Neural progenitor cell (in vitro differentiated cells): ENCODE measurements at places on chromosomes 7 and 10. TPM values are rescaled to one million over a fixed set of nuclear protein-coding genes. Genes with fewer than 3 reads are reported as not detected.

Gene PDE1C
- total RNA-seq: 0.54 and 0.56 TPM in 2 replicates

DNA sequence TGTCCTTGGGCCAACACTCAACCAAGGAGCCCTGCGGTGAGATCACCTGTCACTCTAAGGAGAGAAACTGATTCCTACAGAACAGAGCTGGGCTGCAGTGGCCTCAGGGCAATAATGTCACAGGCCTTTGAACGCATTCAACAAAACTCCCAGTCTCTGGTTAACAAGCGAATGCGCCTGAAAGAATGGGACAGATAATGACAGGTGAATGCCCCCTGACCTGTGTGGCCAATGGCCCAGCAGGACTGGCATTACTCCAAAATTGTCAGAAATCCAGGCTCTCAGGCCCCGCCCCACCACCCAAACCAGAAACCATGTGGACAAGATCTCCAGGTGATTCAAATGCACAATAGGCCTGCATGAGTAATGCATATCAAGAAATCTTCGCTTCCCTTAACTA lies 277.7 kb upstream of the KLF6 start:
- H3K4me1 ChIP-seq: no peaks in the 10 kb centered on the region
- DNase-seq: no peak
- no peak overlapping the region for H3K4me3 ChIP-seq
- H3K36me3 ChIP-seq: no peaks in the 10 kb centered on the region

DNA sequence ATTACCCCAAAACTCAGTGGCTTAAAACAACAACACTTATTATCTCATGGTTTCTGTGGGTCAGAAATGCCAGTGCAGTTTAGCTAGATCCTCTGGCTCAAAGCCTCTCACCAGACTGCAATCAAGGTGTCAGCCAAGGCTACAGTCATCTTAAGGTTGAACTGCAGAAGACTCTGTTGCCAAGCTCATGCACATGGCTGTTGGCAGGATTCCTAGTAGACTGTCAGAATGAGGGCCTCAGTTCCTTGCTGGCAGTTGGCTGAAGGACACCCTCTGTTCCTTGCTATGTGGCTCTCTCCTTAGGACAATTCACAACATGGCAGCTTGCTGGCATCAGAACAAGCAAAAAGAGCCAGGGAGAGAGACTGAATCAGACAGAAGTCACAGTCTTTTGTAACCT lies 34.7 kb downstream of the TOMM7 start:
- no peak overlapping the region for H3K27ac ChIP-seq
- H3K27me3 ChIP-seq: no peaks in the 10 kb centered on the region
- H3K4me1 ChIP-seq: peaks cover 12% of the 10 kb centered on the region
- H3K4me3 ChIP-seq: no peak overlapping the region
- no peaks in the 10 kb centered on the region for H3K36me3 ChIP-seq

GRCh38 chr10:21519397-21519933 lies 6.0 kb downstream of the SKIDA1 start:
- peak; percentile 14 for DNase-seq
- H3K27ac ChIP-seq: peak overlapping the region; percentile 93
- peaks cover 51% of the 10 kb centered on the region for H3K4me1 ChIP-seq
- H3K36me3 ChIP-seq: peaks cover 14% of the 10 kb centered on the region

DNA sequence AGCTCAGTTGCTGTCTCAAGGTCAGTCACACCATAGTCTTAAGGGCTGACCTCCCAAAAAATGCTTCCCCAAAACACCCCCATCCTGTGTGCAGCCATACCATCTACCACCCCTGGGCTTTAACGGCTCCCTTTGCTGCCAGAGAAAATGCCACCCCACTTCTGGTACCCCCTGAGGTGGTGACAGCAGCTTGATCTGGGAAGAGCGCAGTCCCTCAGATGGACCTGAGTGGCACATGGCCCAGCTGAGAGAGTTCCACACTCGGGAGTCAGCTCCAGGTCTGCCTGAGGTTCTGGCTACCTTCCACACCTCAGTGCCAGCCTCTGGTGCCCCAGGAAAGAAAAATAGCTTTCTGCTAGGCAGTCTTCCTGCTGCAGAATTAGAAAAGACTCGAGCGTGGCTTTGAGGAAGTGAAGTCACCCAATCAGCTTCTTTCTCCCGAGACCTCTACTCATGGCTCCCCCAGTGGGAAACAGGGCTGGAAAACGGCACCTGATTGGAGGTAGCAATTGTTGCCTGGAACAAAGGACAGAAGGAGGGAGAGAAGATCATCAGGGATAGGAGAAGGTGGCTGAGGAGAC lies 151.7 kb downstream of the ARHGAP21 start:
- no peaks in the 10 kb centered on the region for H3K27me3 ChIP-seq
- no peak for DNase-seq
- no peaks in the 10 kb centered on the region for H3K4me1 ChIP-seq

DNA sequence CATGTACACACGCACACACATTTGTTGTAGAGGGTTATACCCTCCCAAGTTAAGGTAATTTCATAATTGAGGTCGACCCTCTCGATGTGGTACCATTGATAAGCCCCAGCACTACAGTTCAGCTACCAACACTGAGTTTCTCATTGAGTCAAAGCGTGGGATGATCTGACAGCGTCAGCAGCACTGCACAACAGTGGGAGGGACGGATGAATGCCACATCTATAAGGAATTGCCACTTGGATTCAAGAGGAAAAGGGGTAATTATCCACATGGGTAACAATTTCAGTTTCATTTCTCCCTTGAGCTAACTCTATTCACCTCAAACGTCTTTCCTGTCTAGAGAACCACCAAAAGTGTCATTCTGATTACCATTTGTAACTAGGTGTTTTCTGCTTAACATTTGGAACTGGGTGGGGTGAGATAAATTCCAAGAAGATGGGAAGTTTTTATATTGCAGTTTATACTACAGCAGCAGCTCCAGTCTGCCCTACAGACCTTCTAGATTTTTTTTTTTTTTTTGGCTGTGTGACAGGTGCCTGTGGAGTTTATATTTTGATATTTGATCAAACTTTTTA lies 342.9 kb downstream of the AUTS2 start:
- H3K27ac ChIP-seq: no peak overlapping the region
- peaks cover 23% of the 10 kb centered on the region for H3K4me1 ChIP-seq
- H3K27me3 ChIP-seq: no peaks in the 10 kb centered on the region
- no peaks in the 10 kb centered on the region for H3K36me3 ChIP-seq

Gene TAS2R4
- total RNA-seq: 2.2 and 2.8 TPM in 2 replicates

Gene ABCC2
- total RNA-seq: 0.25 and 0.26 TPM in 2 replicates

- no peak overlapping the region for H3K4me3 ChIP-seq
- peaks cover 5% of the 10 kb centered on the region for H3K4me1 ChIP-seq
Measured at GRCh38 chr7:152894295-152895170, 135.0 kb downstream of the ACTR3B start.

DNA sequence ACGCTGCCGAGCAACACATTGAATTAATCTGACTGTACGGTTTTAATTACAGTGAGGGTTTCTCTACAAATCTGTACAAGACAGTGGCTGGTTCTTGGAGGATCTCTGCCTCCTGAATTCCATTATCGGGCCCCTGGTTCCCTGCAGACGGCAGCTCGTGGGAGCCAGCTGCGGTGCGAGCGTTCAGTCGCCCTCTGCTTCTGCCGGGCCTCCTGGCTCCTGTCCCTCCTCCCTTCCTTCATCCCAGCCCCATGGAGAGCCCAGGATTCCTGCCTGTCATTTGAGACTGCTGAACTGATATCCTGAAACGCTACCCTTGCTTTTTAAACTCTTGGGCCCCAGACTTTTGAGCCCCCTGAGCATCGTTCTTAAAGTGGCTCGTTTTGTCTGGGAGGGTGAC lies 6.6 kb upstream of the DLX6 start:
- H3K27me3 ChIP-seq: peaks cover 100% of the 10 kb centered on the region
- H3K27ac ChIP-seq: no peak overlapping the region
- no peak overlapping the region for H3K4me3 ChIP-seq
- H3K36me3 ChIP-seq: no peaks in the 10 kb centered on the region
- DNase-seq: peak; percentile 77

Gene MACC1
- 5.7 and 7.2 TPM in 2 replicates for total RNA-seq

Gene CADPS2
- total RNA-seq: 13.2 and 19.1 TPM in 2 replicates

GRCh38 chr10:113017376-113017775 lies 67.3 kb downstream of the TCF7L2 start:
- H3K4me1 ChIP-seq: peaks cover 49% of the 10 kb centered on the region
- no peaks in the 10 kb centered on the region for H3K36me3 ChIP-seq
- no peak for DNase-seq
- no peak overlapping the region for H3K4me3 ChIP-seq
- H3K27ac ChIP-seq: no peak overlapping the region

Gene FRMD4A
- total RNA-seq: 20.2 and 22.6 TPM in 2 replicates

GRCh38 chr10:102555781-102556328 lies 52.1 kb downstream of the SUFU start:
- H3K4me3 ChIP-seq: no peak overlapping the region
- no peaks in the 10 kb centered on the region for H3K27me3 ChIP-seq
- H3K27ac ChIP-seq: no peak overlapping the region
- DNase-seq: no peak
- H3K4me1 ChIP-seq: no peaks in the 10 kb centered on the region
